ENCODE measurements at places on chromosomes 2 and 18.
A peak's percentile ranks its signal among the peaks of the same experiment; 100 is the strongest.

- no peak for DNase-seq
Observed at GRCh38 chr2:25912851-25913695, 34.8 kb upstream of the ASXL2 start.

DNA sequence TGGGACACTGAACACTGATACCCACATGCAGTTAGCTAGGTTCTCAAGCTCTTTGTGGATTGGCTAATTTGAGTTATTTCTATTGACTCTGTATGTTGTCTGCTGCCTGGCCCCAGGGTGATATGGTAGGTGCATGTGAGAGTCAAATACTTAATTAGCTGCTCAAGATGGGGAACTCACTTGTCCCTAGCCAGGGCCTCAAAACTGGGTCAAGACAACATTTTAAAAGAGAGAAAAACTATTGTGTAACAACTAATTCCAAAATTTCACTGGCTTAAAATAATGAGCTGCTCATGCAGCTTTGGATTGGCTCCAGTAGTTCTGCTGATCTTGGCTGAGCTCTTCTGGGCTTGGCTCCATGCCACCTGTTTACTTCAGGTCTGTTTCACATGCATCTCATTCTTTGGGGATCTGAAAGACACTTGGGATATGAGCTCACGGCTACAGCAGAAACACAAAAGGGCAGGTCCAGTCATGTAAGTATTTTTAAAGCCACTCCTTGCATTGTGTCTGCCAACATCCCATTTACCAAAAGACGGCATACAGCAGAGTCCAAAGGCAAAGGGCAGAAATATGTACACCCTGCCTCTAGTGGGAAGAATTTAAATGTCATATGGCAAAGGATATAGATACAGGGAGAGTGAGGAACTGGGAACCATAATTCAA, 716.8 kb downstream of the SUCLG1 start:
- no peak for DNase-seq

GRCh38 chr2:118047380-118047826, 33.5 kb upstream of the CCDC93 start:
- no peak for DNase-seq

- DNase-seq: no peak
Observed at GRCh38 chr2:152971685-152972084, 253.3 kb downstream of the ARL6IP6 start.

- DNase-seq: peak; percentile 78
Observed at GRCh38 chr2:105373344-105373781, 25.5 kb downstream of the FHL2 start.

DNA sequence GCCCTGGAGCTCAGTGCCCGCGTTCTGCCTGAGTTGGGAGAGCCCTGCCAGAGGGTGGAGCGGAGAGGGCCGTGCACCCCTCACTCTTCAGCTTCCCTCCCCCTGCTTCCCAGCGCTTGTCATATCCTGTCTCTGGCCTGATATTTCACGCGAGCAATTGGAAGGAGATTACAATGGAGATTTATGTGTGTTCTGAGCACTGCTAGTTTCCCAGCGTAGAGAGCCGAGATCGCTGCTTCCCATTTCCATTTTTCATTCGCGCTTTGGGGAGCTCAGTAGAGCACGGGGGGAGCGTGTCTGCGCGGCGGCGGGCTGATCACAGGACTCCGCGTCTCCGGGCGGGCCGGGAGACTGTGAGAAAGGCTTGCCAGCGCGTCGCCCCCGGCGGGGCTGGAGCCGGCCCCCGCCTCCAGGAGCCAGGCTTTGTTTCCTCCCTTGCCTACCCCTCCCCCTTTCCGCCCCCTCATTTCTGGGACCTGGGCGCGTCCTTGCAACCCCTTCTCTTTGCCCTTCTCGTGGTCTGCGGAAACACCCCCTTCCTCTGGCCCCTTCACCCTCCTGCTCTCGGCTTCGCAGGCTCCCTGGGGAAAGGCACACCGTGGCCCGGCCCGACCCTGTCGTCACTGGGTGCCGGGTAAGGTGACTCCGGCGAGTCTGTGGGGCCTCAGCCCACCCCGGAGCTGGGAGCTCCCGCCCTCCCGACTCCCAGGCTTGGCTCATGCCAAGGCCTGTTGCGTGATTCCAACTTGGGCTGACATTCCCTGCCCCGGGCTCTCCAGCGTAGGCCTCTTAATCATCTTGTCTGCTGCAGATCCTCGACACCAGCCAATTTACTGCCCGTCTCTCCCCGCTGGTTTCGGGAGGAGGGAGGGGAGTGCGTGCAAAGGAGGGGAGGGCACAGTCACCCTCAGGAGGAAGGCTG, 5.8 kb downstream of the DLX2 start:
- no peak for DNase-seq

- no peak for DNase-seq
Observed at GRCh38 chr18:64720781-64721464, 572.0 kb upstream of the LINC00305 start.

DNA sequence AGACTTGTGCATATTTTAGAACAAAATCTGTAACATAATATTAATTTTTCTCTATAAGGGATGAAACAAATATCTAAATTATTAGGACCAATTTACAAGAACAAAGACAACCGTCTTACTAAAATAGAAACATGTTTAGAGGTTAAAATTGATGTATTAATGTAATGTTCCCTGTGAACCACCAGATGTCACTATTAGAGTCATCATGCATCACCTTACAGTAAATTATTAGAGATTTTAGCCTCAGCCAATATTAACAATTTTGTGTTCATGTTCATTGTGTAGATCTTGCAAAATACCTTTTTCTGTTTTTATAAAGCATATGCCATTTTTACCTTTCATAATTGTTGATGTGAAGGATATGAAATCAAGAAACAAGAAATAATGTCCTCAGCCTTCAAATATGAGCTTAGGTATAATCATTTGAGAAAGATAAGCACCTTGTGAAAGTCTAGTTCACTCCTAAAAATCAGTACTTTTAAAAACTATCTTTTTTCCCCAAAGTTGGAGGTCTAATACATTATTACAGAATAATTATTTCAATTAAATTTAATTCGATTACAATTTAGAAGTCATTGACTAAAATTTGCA, 344.3 kb upstream of the KCNH7 start:
- DNase-seq: no peak

DNA sequence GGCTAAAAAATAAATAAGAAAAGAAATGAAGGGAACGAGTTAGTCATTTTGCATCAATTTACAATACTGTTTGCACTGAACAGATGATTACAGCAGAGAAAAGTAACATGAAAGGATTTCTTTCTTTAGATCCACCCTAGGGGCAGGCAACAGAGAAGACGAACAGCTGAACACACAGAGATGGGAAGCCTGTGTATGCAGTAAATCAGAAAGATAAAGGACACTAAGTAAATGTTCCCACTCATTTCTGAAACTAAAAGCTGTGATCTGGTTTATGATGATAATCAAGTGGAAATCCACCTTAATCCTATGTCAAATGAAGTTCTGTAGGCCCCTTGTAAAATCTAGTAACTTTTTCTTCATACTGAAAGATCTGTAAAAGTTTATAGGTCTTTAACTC, 54.2 kb downstream of the AKAIN1 start:
- DNase-seq: no peak

DNA sequence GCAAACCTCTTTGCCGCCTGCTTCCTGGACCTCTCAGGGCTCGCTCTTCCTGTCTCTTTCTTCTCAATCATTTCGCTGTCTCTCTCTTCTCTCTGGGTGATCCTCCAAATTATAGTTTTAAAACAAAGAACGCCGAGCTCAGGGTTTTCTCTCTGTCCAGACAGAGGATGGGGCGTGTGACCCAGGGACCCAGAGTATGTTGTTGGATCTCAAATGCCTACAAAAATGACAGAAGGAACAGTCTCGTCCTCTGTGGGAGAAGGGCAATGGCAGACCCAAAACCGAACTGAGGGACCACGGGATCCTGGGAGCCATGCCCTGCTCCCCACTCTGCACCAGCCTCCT, 88.5 kb downstream of the EIPR1 start:
- no peak for DNase-seq

DNA sequence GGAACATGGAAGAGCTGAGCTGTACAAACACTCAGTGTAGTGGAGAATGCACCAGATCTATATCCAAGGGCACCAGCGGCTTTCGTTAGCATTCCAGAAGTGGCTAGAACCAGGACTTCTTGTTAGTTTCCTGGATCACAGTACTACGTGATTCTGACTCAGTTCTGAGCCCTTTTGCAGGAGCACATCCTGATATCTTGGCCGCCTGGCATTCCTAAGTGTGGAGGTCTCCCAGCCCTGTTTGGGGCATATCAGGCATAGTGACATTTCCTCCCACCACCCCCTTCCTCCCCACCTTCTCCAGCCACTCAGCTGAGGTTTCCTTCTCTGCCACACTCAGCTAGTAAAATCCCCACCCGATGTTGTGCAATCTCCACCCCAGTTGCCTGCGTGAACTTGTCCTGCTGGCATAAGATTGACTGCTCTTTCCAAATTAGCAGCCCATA, 63.4 kb downstream of the BMP10 start:
- no peak for DNase-seq

GRCh38 chr2:197089655-197090054, 163.1 kb upstream of the PGAP1 start:
- DNase-seq: no peak

- DNase-seq: no peak
Observed at GRCh38 chr18:63949068-63949737, at the start of gene HMSD. TSS of gene HMSD (plus strand) at chr18:63949301. CDS start at chr18:63953456, 4,155 bp downstream.
